Stimulated activated CD8-positive, alpha-beta memory T cell treated with anti-CD3 and anti-CD28 coated beads, Interleukin-7, amount 100 ng/mL, for 1 hour (primary cell): ENCODE measurements at places on chromosomes 16 and 17.

- DNase-seq, result no peak
Measured at GRCh38 chr17:1797323-1797722, 32.4 kb downstream of the SMYD4 start.

DNA sequence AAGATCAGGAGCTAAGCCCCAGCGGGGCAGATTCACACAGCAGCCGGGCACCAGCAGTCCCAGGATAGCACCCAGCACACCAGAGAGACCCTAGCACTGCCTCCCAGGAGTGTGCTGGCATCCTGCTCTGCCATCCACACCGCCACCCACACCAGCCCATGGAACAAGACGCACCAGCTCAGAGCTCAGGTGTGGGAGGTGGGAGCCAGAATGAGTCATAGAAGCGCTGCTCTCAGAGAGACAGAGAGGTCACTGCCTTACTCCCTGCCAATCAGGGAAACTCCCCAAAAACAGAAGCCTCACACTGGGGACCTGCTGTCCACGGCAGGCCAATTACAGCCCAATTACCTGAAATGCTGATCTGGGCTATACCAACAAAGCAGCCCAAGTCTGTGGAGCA is 64.9 kb downstream of the CDYL2 start:
- no peak for DNase-seq

- no peak for DNase-seq
Measured at GRCh38 chr17:15154618-15155017, 110.5 kb downstream of the PMP22 start.

- no peak for DNase-seq
Measured at GRCh38 chr17:37092071-37092470, 143.3 kb downstream of the AATF start.

- no peak for DNase-seq
Measured at GRCh38 chr16:69402439-69402838, 16.6 kb upstream of the TERF2 start.

DNA sequence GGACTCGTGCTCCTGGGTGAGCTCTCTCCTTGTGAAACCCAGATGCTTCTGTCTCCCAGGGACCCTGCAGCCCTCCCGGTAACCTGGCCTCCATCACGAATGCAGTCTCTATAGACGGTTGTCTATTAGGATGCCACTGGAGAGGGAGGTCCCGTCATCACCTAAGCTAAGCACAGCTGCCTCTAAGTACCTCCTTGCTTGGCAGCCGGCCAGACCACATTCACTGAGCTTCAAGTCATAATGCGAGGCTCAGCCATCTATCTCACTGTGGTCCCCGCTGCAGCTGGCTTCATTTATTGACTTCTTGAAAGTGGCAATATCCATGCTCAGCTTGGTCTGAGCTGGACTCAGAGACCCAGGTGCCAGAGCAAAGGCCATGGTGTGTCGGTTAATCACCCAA is 74.5 kb upstream of the HSBP1 start:
- no peak for DNase-seq

- DNase-seq, result no peak
Measured at GRCh38 chr17:32941419-32942032, 13.6 kb downstream of the TMEM98 start.

DNA sequence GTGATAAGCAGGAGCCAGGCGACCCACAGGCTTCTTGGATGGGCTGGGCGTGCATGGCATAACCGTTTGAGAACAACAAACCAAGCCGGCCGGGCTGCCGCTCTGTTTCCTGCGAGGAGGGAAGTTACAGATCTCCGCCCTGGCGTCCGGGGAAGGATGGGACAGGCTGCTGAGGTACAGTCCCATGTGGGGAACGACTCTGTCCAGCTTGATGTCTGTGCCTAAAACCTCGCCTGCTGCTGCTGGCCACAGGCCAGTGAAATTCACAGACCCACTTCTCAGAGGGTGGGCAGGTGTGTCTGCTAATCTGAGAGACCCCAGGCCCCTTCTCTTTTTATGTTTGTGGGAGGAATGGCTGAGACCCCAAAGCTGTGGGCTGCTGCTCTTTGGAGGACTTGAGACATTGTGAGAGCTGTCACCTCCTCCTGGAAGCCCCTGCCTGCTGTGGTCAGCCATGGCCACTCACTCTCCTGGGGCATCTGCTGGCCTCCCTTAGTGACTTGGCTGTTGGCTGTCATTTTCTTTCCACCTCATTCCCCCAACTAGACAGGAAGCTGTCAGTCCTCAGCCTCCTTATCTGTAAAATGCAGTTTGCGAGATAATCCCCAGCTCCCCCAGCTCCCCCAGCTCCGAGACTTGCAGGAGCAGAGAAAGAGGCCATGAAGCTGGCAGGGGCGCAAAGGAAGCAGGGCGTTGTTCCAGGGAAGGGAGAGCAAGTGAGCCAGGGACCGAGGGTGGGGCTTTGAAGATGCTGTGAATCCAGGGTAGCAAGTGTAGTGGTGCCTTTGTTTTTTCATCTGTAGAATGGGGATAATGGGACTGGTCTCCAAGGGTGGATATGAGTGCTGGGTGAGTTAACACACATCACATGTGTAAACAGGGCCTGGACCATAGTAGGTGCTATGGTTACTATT is 51.0 kb downstream of the CMIP start:
- no peak for DNase-seq

DNA sequence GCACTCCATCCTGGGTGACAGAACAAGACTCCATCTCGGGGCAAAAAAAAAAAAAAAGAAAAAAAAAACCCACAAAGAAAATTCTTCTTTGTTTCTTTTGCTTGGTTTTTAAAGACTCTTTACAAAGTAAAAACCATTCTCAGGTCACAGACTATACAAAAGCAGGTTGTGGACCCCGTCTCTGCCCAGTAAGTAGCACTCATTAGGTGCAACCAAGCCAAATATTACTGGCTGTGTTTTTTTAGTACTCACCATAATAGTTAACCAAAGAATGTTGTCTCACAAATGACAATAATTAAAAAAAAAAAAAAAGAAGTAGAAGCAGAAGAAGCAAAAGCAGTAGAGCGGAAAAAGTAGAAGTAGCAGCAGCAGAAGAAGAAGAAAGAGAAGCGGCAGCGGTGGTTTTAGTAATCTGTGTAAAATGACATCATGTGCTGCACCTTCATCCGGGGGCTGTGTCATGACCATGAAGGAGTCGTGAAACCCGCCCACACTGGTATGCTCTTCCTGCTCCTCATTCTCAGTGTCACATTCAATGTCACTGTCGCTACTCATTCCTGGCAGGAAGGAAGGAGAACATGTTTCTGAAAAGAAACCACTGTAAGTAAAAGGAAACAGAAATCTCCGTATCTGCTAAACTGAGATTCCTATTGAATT is 105.4 kb downstream of the TRIM37 start:
- DNase-seq, result peak; percentile 27

GRCh38 chr17:80028030-80028429 is 7.6 kb downstream of the TBC1D16 start:
- DNase-seq, result no peak

DNA sequence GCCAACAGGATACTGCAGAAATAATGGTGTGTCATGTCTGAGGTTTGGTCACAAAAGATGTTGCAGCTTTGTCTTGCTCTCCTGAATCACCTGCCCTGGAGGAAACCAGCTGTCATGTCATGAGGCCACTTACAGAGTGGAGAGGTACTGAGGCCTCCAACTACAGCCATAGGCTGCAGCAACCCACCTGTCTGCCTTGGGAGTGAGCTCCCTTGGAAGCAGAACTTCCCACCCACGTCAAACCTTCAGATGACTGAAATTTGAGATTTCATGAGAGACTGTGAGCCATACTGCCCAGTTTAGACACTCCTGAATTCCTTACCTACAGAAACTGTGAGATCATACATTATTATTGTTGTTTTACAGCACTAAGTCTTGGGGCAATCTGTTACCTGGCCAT is 475.9 kb downstream of the HS3ST3B1 start:
- DNase-seq, result no peak

DNA sequence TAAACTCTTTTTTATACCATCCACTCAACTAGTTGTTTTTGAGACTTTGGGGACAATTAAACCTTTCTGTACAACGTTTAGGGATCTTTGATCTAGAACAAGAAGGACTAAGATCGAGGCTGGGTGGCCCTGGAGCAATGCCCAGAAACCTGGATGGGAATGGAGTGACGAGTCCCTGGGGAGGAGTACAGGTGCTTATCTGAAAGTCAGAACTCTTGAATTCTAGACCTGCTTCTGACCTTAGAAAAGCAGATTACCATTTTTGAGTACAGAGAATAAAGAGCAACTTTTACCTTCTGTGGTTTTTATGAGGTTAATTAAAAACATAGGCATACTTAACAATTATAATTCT is 17.8 kb downstream of the UBE2Z start:
- DNase-seq, result no peak

GRCh38 chr16:12087901-12088421 is 111.4 kb downstream of the SNX29 start:
- DNase-seq, result no peak

- peak; percentile 59 for DNase-seq
Measured at GRCh38 chr16:57530104-57530521, 6.3 kb downstream of the CCDC102A start.

DNA sequence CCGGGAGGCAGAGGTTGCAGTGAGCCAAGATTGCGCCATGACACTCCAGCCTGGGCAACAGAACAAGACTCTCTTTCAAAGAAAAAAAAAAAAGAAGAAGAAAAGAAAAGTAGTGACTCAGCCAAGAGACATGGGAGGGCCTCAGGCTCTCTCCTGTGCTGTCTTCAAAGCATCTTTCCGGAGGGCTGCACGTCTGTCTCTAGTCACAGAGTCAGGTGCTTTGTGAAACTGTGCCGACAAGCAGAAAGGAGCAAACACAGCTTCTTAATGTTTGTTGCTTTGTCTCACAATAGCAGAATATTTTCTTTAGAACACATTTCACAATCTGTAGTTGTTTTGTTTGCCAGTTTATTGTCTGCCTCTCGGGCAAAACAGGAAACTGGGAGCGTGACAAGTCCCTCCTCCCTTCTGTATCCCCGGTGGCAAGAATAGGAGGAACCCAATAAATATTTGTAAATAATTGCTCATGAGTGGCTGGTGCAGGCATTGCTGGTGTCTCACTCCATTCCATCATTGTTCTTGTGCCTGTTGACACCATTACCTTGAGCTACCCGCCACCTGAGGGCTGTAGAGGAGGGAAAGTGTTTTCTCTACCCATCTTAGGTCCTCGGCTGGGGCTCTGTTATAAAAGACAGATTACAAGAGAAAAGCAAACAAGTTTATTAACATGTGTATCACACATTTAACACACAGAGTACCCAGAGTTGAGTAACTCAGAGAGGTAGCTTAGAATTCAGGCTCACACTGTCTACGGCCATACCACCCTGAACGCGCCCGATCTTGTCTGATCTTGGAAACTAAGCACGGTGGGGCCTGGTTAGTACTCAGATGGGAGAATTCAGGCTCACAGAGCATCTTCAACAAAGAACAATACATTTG is 5.5 kb downstream of the GAST start:
- DNase-seq, result no peak

- no peak for DNase-seq
Measured at GRCh38 chr17:17698371-17698770, 17.1 kb downstream of the RAI1 start.

DNA sequence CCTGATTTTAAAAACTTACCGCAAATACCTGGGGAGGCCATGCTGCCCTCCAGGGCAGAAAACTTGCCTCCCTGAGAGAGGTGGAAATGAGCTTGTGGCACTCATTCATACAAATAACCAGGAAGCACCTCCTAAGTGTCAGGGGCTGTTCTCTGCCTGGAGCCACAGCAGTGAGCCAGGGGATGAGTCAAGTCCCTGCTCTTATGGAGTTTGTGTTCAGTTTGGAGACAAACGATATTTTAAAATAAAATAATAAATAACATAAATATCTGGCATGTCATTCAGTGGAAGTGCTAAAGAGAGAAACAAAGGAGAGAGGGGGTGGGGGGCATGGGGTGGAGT is 313.8 kb downstream of the C16orf95 start:
- DNase-seq, result no peak

DNA sequence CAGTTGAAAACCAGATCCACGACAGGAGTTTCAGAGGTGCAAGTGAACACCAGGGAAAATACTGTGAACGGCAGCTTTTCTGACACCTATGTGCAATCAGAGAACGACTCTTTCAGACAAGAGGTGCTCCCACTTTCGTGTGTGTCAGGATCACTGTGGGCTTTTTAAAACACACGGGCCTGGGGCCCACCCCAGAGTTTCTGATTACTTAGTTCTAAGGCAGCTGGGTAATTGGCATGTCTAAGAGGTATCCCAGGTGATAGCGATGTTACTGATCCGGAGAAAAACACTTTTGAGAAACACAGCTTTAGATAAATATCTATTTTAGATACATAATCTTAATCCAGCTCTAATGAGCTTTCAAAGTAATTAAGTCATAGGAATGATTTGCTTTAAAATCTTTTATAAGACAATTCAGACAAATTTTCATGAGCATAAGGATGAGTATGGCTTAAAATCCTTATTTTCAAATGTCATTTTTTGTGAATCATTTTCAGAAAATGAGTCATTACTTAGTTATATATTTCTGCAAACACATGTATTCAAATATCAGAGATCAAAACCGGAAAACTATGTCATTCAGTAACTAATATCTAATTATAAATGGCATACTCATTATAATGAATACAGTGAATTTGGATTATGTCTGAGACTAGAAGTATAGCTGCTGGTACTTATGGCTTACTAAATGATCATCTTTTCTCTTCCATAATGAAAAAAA is 217.9 kb upstream of the PSMD7 start:
- no peak for DNase-seq

DNA sequence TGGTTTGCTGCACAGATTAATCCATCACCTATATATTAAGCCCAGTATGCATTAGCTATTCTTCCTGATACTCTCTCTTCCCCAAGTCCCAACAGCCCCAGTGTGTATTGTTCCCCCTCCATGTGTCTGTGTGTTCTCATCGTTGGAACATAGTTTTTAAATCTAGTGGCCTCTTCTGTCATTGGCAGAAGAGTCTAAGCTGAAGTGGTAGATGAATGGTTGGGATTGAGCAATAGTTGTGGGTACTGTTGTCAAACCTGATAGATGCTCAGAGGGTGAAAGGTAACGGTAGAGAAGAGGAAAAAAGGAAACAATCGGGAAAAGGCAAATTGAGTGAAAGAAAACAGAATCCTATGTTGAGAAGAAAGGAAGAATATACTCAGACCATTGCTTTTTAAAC is 29.9 kb downstream of the MAP3K3 start:
- no peak for DNase-seq

- no peak for DNase-seq
Measured at GRCh38 chr17:50117202-50118051, 12.5 kb downstream of the SAMD14 start.

GRCh38 chr17:61331886-61332285 is 67.8 kb upstream of the TBX2 start:
- DNase-seq, result no peak

DNA sequence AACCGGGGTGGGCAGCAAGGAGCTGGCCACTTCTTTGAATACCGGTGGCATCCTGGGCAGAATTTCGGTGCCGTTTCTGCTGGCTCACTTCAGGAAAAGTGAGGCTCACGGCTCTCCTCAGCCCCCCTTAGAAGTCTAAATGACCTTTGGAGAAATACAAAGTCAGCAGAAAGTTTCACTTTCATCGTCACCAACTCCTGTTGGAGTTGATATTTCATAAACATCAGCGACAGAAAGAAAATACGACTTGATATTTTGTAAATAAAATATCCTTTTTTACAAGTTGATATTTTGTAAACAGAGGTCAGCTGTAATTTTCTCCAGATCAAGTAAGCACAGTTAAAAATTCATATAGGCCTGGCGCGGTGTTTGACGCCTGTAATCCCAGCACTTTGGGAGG is 781 bp downstream of the ZNF75A start:
- no peak for DNase-seq
